CD4-positive, alpha-beta T cell (primary cell): ENCODE measurements at places on chromosomes 11 and 22.

DNA sequence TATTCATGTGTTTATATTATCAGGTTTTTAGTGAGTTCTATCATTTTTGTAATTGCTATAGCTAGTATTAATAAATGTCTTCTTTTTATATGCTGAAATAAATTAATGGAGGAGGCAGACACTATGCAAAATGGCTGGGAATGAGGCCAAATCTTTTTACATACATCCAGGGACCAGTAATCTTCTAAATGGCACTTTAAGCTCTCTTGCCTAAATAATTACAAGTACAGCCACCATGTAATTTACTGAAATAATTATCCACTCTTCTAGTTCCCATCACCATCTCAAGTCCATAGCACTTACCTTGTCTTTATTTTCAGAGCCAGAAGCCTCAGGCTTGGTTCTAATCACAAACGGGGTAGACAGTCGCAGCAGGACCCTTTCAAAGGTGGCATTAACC, 79.1 kb downstream of the GUCY1A2 start:
- DNase-seq: no peak

- no peak for DNase-seq
Observed at GRCh38 chr22:33829546-33830280, 90.6 kb downstream of the LARGE1 start.

DNA sequence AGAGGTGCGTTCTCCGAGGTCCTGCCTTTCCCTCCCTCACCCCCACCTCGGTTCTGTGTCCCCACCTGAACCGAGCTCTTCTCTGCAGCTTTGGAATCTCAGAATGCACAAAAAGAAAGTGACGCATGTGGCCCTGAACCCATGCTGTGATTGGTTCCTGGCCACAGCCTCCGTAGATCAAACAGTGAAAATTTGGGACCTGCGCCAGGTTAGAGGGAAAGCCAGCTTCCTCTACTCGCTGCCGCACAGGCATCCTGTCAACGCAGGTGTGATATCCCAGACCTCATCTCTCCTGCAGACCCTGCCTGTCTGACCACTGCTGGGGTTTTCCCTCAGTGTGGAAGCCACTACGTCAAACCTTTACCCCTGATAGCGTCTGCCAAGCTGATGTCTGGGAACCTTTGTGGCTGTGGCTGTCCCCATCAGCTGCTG, 13.9 kb downstream of the ACP2 start:
- peak; percentile 50 for DNase-seq

DNA sequence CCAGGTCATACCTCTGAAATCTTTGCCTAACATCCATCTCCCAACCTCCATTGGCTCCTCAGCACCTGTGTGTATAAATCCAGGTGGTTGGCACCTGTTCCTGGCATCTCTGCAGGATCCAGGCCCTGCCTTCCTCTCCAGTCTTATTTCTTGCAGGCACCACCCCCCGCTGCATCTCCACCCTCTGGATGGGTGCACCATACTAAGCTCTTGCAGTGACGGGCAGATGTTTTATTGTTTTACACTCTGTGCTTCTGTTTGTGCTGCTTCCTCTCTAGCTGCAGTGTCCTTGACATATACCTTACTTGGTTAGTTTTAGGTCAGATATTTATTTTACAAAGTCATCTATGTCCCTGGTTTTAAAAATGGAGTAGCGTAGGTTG, 102.6 kb downstream of the TBC1D22A start:
- no peak for DNase-seq

DNA sequence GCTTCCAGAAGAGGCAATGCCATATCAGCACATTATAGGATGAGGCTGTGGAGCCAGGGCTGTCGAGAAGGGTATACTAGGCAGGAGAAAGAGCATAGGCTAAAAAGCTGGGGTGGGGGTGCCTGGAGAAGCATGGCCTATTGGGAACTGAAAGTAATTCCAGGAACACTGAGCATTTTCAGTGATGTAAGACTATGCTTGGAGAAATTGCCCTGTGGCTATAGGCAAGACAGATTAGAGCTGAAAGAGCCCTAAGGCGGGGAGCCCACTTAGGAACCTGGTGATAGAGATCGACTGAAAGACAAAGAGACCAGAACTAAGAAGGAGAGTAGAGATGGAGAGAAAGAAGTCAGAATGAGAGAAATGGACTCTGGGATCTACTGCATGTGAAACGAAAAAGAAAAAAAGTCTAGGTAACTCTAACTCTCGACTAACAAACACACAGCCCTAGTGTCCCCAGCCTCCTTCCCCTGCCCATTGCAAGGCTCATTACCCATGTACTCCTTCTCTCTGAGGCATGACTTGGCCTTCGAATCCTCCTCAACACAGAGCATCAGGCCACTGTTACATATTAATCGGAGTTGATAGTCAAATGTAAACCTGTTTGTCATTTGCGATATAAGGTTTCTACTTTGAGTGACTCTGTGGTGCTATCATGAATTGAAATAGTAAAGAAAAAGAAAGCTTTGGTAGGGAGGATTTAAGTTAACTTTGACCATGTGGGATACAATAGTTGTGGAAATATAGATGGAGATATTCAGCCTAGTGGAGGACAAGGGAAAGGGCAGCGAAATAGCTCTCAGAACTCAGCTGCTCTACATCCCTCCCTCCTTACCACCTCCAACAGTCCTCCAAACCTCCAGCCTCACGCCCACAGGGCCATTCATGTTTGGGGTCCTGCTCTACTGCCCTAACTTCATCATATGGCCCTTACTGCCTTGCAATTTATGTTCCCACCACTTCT, 52.3 kb upstream of the BMAL1 start:
- no peak for DNase-seq

DNA sequence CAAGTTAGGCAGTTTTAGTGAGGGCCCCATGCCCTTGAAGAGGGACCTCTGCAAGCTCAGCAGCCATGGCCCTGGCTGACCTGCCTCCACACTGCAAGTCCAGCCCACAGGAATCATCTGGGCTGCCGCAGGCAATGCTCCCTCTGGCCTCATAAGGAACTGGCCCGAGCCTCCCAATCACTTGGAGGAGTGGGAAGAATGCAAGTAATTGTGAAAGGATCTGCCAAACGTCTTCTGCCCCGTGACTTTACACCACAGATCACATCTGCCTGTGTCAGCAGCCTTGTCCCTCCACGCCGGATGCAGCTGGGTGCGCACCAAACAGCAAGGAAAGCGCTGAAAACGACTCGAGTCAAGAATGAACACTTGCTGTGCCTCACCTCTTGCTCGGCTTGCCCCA, 23.8 kb downstream of the OPCML start:
- DNase-seq: no peak

GRCh38 chr22:20423008-20423905, 14.4 kb downstream of the SCARF2 start:
- no peak for DNase-seq

- DNase-seq: no peak
Observed at GRCh38 chr22:48321986-48322545, 1505.6 kb downstream of the BRD1 start.

DNA sequence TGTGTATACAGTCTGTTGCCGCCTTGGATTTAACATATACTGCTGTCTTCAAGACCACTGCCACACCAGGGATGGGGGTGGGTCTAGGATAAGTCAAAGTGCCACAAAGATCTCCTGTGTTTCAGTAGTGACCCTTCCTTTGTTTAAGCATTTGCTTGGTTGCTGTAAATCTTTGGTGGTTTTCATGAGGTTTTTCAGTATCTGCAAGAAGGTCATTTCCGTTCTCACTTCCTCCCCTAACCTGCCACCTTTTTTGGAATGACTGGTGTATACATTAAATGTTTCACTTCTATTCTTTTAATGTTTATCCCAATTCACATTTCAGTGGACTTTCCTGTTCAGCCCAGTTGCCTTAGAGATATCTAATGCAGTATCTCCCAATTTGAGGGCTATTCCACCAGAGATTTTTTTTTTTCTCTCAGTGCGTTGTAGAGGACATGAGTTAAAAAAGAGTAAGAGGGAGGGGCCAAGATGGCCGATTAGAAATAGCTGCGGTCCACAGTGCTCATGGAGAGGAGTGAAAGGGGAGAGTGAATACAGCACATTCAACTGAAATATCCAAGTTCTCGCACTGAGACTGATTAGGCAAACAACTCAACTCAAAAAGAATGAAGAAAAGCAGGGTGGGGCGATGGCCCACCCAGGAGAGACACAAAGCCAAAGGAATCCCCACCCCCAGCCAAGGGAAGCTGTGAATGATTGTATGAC, 43.2 kb downstream of the USP47 start:
- DNase-seq: no peak
